NCI-H1092 (cell line): ENCODE measurements at places on chromosomes 4 and X.

DNA sequence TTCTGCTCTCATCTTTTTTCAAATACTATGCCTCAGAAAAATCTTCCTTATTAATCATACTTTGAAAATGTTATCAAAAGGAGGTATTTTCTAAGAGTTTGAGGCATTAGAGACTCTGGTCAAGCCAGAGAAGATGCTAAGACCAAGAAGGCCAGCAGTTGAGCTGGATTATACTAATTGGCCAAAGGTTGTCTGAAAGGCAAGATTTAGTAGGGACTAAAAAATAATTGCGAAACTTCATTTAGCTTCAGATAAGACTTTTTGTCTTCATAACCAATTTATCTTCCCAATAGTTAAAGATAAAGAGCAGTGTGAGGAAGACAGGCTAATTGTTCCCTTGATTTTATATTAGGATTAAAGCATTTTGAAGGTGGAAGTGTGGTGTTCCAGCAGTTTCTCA lies 1412.4 kb upstream of the PCDH7 start:
- DNase-seq: no peak

DNA sequence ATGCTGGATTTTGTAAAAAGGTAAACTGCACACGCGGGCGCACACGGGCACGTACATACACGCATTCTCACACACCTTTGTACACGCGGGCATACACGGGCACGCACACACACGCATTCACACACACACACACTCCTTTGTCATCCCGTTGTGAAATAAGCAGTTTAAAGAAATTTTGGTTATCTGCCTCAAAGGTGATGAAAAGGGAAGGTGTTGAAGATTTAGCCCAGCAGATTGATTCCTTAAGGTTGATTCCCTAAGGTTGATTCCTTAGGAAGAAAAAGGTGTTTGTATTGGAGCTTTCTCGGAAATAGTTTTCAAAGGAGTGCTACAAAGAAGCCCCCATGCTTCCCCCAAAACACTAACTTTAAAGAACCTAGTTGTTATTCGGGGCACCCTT lies 693 bp downstream of the ATP10D start:
- DNase-seq: no peak

GRCh38 chr4:137738375-137738990 lies 206.2 kb upstream of the PCDH18 start:
- DNase-seq: no peak

DNA sequence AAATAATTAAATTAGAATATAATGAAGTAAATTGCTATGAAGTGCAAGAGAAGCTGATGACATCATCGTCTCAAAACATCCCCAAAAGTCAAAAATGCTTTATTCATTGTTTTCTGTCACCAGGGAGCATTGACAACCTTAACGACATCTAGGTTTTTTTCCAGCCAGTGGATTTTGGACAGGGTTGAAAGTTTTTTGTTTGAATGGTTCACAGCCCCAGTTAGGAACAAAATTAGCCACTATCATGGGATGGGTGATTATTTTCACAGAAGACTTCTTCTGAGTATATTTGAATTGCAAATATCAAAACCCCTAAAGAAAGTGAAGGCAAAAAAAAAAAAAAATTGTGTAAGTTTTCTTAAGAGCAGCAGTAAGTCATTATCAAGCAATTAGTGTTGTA lies 826.1 kb downstream of the STPG2 start:
- DNase-seq: no peak

- DNase-seq: no peak
These were observed 66.4 kb upstream of the C4orf54 start for GRCh38 chr4:99724067-99724466.

- DNase-seq: no peak
These were observed 100.1 kb upstream of the ATXN3L start for GRCh38 chrX:13419918-13420317.

DNA sequence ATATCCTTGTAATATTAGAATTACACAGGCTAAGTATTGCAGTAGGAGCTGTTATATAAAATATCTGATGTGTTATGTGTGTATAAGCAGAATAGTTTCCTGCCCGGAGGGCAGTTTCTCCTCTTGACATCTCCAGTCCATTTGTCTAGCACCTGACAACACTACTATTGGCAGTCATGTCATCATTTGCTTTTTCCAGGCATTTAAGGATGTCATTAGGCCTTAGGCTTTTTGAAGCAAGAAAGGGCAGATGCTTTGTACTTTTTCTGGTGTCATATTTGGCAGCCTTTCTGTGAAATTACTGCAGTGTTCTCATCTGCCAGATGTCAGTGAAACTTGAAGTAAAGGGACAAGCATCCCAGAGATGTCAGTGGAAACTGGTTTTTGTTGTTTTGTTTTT lies 2017.6 kb upstream of the IGFBP7 start:
- DNase-seq: no peak

DNA sequence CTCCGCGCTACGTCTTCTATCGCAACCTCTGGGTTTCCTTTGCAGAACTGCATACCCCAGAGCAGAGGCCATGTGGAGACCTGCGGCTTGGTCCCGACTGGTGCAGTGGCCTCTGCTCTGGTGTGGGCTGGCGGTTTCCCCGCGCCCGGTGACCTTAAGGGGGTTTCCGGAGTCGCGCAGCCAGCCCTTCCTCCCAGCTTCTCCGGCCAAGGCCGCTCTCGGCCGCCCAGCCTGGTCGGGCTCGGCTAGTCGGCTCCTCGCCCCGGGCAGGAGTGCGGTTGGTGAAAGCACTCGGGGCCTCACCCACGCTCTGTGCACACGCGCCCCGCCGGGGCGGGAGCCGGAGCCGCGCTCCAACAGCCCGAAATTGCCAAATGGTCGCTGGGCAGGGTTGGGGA lies 84.9 kb downstream of the BCOR start:
- DNase-seq: no peak
